ENCODE measurements at places on chromosomes 11 and 22. TPM values are rescaled to one million over a fixed set of nuclear protein-coding genes. Genes with fewer than 3 reads are reported as not detected.

The RASSF10 gene
- 0.35 TPM for total RNA-seq

The TRIM6 gene
- total RNA-seq: 3.9 TPM

DNA sequence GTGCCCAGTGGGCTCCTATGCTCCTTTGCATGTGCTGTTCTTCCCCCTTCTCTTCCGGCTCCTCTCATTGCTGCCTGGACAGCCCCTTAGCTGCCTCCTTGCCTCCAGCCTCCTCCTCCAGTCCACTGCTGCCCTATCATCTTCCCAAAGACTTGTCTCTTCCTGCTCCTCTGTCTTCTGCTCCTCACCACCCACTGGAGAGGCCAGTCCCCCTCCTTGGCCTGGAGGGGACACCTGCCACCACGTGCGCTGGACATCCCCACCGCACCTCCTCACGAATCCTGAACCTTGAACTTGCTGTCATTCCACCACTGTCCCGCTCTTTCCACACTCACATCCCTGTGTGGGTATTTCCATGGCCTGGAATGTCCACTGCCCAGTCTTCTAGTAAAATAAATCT is 49.8 kb downstream of the MICAL2 start:
- no peak for DNase-seq

GRCh38 chr11:11349106-11349825 is 3.8 kb downstream of the CSNK2A3 start:
- DNase-seq: no peak

The DSCAML1 gene
- not detected for total RNA-seq

- no peak for DNase-seq
These were observed 99.8 kb upstream of the TP53AIP1 start for GRCh38 chr11:129042503-129042902.

- DNase-seq: no peak
These were observed 9.3 kb downstream of the SLC37A2 start for GRCh38 chr11:125072218-125072960.

DNA sequence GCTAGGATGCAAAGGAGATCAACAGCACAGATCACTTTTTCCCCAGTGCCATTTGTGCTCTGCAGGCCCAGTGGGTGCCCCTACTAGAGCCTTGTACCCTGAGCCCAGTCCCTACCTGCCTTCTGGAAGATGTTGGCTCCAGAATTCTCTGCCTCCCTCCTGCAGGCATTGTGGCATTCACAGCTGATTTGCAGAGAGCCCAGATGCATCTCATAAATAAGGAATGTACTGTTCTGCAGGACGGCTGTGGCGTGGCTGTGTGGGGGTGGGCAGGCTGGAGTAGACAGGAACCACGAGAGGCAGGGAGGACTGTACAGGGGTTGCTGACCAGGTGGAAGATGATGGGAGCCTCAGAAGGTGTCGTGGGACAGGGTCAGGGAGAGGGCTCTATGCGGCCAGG is 11.2 kb upstream of the MIAT start:
- no peak for DNase-seq

DNA sequence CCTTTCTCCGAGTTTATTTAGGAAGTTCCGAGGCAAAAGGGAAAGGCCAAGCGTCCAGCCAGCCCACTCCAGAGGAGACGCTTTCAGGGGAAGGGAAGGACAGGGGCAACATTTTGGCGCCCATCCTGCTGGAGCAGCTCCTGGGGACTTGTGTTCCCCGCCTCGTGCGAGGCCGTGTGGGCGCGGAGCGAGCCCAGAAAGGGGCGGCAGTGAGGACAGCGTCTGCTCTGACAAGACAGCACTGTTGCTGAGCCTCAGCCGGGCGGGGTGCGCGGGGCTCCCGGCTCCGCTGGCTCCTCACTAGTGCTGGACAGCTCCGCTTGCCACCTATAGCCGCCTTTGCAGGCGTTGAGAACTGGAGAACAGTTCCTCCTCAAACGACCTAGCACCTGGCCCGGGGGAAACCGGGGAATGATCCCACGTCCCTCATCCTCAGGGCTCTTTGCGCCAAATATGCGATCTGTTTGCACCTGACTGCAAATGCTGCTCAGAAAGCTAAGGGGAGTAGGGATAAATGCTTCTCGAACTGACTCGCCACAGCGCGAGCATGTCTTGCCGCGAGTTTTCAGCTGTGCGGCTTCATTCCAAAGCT is 722 bp upstream of the GUCY1A2 start:
- DNase-seq: no peak

The BMAL1 gene
- total RNA-seq: 15.0 TPM

- DNase-seq: peak; percentile 98
These were observed 33.2 kb upstream of the CCDC89 start for GRCh38 chr11:85718991-85719807.

The ANO9 gene
- total RNA-seq: 27.6 TPM

GRCh38 chr11:97574976-97575665 is 1185.3 kb downstream of the JRKL start:
- DNase-seq: no peak

The CAT gene
- 54.4 TPM for total RNA-seq

- DNase-seq: no peak
These were observed 412.3 kb downstream of the BRD1 start for GRCh38 chr22:49415151-49415951.

- no peak for DNase-seq
These were observed 9.0 kb downstream of the PAMR1 start for GRCh38 chr11:35516403-35516802.

DNA sequence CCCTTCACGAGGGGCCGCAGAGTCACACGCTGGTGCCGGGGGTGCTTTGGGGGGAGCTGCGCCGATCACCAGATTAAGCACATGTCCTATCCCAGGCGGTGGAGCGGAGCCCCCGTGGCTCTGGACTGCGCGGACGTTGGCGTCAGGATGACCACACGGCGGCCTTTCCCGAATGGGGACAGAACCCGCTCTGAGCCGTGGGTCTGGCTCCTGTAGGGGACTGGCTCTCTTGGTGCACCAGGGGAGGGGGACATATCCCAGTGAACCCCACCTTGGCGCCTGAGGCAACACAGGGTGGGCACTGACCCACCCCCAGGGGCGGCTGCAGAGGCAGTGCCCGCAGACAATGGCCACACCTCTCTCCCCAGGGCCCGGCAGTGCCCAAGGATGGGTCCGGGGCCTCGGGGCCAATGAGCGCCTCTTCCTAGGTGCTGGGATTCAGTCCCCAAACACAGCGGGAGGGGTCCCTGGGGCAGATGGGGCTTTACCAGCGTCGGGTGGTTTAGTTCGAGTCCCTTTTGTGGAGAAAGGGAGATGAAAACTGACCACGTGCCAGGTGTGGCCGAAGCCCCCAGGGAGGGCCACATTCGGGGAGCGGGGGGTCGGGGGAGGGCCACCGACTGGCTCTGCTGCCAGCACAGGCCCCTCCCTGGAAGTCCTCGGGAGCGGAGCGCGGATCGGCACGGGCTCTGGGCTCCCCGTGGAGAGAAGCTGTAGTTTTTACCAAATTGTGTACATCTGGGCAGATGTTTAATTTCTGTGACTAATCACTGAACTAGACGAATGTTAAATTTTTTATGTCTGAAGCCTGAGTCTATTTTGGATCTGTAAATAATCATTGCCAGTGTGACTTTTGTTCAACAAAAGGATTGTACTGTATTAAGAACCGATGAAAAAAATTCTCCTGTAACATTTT is 58.9 kb downstream of the GRAMD4 start:
- no peak for DNase-seq

The HTR3B gene
- total RNA-seq: not detected

GRCh38 chr11:14148653-14149273 is 186.2 kb downstream of the SPON1 start:
- no peak for DNase-seq

- peak; percentile 41 for DNase-seq
These were observed 569 bp downstream of the FAM76B start for GRCh38 chr11:95788921-95789505.

Data from PC-9 (cell line).